CD4-positive, alpha-beta T cell treated with Interleukin-2 at 100 ng/mL for 4 hours (primary cell): ENCODE measurements at places on chromosomes 6 and 20.

GRCh38 chr6:6950373-6951145, 157.2 kb upstream of the RREB1 start:
- no peak for DNase-seq

GRCh38 chr20:15654208-15654649, 919.0 kb downstream of the KIF16B start:
- no peak for DNase-seq

DNA sequence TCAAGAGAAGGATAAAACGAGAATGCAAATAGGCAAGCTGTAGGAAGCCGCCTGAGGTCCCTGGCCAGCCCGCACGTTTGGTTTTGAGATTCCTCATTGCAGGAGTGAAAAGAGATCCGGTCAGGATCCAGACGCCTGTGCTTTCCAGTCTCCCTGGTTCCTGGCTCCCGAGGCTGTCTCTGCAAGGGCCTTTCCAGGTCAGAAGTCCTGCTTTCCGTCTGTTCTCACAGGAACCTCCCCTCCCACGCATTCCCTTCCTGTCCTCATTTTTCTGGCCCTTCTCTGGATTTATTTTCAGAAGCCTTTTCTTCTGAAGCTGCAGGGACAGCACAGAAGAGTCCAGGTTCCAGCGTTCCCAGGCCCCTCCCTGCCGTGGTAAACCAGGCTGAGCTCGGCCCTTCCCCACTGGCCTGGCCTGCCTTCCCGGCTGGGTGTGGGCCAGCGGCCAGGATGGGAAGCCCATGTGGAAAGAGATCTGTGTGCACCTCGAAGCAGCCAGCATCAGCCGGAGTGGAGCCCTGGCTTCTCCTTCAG, 54.0 kb downstream of the TMEM242 start:
- no peak for DNase-seq

GRCh38 chr6:56255349-56255748, 8.0 kb upstream of the COL21A1 start:
- DNase-seq: no peak

DNA sequence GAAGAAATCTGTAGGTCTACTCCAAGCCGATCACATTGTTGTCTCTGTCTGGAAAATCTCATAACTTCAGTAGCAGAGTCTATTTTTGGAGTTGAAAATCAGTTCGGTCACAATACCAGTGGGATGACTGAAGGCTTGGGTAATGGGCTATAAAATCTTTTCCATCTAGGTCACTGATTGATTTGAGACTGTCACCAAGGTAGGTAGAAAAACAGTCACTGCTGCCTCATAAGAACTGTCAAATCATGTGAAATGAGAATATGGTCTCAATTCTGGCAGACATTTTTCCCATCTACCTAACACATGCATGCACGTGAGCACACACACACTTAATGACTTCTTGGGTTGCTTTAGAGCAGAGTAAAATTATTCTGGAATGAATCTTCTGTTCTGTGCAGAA, 1162.8 kb upstream of the CITED2 start:
- DNase-seq: no peak

DNA sequence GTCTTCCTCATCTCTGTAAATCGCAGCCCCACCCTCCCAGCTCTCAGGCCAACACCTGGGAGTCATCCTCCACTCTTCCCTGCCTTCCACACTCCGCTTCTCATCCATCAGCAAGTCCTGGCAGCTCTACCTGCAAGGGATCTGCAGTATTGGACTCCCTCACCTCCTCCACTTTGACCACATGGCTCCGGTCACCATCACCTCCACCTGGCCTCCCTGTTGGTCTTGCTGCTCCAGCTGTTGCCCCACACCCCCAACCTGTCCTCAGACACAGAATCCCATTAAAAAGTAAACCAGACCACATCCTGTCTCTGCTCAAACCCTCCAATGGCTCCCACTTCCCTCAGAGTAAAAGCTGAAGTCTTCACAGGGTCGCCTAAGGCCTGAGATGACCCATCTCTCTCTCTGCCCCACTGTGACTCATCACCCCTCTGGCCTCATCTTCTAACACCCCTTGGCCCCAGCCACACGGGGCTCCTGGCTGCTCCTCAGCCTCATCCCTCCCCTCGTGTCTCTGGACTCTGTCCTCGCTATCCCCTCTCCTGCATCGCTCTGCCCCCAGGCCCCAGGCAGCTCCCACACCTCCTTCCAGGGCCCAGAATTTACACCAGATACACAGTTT, 185.1 kb upstream of the SULF2 start:
- DNase-seq: no peak

DNA sequence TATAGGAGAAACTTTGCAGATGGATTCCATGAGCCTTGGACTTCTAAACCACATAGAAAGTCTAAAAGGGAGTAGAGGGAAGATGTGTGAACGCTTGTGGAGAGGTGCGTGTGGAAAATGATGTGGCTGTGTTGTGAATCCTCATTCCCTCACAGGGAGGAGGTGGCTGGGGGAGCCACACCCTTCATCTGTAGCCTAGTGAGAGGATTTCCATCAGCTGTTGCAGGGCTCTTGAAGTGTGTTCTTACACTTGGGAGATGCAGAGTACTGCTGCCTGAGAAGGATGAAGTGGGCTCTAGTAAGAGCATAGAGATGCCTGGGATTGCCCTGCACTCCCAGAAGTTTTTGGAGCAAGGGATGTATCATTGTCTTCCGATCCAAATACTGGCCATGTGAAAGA, 279.6 kb downstream of the QKI start:
- no peak for DNase-seq

- no peak for DNase-seq
These were observed 1083.0 kb upstream of the MAP3K7 start for GRCh38 chr6:91669871-91670268.

DNA sequence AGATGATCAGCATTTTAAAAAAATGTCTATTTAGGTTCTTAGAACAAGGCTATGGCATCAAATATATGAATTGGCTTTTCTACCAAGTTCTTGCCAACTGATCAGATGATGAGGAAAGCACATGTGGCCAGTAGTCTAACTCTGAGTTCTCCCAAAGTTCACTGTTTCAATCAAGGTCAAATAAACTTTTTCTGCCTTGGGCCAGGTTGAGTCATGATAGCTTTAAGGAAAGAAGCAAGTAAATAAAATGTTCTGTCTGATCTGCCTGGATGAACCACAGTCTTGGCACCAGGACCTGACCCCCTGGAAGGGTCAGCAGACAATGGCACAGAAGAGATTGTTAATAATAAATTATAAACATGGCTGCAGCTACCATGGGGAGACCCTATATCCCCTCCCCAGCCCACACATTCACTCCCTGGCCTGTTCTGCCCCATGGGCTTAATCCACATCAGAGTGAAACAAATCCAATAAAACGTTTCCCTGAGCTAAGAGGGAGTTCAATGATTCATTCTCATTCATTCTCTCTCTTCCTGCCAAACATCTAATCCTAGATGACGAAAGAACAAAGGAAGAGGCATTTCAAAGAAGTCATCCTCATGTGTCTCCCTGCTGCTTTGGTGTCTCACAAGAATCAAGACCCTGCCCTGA, 661.6 kb downstream of the DHX35 start:
- no peak for DNase-seq

DNA sequence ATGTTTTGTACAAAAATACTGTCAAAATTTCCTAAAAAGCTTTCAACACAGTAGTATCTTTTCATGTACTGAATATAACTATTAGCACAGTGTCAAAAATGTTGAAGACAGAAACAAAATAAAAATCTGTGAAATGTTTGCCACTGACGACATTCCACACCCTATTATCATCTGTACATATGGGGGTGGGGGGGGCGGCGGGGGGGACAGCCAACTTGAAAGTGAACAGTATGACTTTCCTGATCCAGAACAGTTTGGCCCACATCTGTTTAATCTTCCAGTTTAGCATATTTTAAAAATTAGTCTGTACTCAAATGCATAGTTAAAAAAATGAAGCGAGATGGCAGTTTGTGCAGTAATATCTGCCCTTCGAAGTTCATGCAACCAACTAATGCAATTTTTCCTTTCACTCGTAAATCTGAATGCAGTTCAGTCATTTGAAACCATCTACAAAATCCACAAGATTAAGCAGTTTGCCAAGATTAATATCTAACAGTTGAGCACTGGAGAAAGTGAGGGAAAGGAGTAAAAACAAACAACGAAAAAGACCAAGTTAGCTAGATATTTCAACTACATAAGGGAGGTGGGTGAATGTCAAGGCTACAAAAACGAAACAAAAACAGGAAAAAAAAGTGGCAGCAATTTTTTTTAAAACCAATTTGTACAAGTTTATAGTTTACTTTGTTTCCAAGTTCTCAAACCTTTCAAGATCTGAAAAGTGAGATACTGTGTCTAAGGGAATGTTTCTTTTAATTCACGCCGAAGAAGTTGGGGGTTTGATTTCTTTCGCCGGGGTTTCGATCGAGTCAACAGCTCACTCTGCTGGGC, 1.9 kb downstream of the CITED2 start:
- no peak for DNase-seq

- DNase-seq: peak; percentile 70
These were observed 2.1 kb upstream of the TMEM151B start for GRCh38 chr6:44268095-44268628.

- DNase-seq: no peak
These were observed 996 bp downstream of the DOK5 start for GRCh38 chr20:54476169-54477009.

DNA sequence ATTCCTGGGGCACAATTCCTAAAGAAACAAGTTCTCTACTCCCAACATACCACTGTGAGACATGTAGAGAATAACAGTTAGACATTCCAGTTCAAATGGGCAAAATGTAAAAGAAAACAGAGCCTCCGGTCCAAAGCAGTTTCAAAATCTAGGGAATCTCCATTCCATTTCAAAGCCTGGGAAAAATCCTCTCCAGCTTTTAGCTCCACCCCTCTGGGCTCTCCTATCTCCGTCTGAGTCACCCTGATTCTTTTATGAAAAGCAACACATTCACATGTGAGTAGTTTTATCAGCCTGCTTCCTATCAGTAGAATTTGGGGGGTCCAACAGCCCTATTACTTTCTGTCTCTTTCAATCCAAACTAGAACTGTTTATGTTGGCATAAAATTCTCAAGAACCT, 3.7 kb downstream of the CSNK2A1 start:
- DNase-seq: no peak

DNA sequence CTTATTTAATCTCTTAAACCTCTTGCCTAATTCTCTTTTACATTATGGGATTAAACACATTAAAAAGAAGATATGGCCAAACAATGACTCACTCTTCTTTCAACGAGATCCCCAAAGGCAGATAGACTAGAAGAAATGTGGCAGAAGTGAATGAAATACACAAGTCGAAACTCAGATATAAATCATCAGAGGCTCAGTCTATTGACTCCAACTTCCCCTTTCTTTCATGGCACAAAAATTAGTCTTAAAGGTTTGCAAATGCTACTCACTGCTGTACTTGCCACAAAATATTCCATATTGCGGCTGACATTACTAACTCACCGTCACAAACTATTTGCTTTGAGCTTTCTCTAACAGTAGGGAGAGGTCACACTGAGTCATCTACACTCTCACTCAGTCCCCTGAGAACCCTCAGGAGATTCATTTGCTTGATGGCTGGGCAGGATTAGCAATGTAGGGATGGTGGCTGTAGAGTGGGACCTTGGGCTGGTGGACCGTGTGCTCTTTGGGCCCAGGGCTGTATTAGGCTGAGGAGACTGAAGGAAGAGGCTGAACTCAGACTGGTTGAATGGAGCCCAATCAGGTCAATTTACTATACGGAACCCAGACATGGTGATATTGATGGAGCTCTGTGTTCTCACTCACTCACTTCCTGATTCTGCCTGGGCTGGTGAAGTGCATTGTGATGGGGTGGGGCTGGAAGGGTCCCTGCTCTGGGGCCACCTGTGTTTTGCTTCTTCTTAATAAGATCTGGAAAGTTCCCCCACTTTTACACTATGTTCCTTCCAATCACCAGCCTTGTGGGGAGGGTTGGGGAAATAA, 42.8 kb upstream of the UBR2 start:
- DNase-seq: no peak

DNA sequence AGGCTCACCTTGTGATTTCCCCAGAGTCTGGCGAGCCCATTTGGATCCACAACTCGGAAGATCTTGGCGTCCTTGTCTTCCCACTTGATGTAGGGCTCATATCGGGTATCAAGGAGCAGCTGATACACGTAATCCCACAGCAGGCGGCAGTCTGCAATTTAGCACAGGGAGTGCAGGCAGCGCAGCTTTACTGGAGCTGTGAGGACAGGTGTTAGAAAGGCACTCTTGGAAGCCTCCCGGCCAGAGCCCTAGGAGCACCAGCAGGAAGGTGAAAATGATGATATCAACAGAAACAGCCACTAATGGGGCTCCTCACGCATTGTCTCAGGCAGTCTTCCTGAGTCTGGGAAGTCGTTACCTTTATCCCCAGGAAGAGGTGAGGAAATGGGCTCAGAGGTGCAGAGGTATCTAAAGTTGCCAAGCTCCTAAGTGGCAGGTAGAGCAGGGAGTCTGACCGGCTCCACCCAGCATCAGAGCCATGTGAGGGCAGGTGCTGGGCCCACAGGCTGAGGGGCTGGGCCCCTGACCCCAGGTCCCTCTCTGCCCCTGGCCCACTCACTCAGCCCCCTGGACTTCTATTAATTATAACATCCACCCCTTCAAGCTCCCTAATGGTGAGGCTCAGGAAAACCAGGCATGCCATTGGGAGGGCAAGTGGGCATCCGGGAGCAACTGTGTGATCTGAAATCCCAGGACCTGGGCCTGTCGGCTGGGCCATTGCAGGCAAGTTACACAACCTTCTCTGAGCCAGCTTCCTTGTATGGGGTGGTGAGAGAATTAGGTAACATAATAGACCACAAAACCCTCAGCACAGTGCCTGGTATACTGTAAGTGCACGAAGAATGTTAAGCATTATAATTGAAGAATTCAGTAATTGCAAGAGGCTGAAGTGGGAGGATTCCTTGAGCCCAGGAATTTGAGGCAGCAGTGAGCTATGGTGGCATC, 18.3 kb downstream of the ETV7 start:
- no peak for DNase-seq

DNA sequence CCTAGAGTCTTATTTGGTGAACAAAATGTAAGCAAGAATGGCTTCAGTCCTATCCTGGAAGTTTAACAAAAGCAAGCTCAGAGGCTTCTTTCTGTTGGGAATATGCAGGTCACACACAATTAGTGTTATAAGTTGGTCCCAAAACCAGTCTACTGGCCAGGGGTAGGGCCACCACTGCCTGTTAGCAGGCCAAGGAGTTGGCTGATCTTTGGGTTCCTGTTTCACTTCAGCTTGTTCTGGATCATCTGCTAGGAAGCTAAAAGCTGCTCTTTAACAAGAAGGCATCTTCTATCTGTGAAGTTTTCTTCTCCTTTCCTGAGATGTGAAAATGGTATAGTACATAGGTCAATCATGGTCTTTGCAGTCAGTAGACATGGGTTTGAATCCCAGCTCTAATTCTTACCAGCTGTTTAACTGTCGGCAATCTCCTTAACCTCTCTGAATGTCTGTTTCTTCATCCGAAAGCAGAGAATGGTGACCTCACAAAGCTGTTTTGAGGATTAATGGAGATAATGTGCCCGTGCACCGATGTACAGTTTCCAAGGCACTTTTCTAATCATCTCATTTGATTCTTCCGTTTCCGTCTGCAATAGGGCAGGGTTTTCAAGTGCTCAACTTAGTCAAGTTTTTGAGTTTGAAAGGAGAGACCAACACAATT, 271.2 kb upstream of the TAB2 start:
- no peak for DNase-seq
